NCI-H460 (cell line): ENCODE measurements at places on chromosomes 16 and 17.

DNA sequence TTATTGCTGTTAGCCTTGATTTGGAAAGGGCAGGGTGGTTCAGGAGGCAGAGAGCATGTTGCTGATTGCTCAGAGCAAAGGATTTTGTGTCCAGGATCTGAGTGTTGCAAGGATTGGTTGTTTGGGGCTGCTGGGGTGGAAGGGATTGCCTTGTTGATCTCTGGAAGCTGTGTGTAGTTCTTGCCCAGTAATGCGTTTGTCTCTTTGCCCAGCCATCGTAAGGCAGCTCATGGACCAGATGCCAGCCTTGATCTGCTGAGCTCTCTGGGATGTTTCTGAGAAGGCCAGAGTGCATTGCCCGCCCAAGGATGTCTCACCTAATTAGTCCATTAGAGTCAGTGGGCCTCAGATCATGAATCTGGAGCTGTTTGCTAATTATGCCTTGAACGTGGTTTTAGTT is 33.6 kb downstream of the NKD1 start:
- no peak for DNase-seq

GRCh38 chr16:83400234-83400633 is 407.5 kb upstream of the HSBP1 start:
- no peak for DNase-seq

DNA sequence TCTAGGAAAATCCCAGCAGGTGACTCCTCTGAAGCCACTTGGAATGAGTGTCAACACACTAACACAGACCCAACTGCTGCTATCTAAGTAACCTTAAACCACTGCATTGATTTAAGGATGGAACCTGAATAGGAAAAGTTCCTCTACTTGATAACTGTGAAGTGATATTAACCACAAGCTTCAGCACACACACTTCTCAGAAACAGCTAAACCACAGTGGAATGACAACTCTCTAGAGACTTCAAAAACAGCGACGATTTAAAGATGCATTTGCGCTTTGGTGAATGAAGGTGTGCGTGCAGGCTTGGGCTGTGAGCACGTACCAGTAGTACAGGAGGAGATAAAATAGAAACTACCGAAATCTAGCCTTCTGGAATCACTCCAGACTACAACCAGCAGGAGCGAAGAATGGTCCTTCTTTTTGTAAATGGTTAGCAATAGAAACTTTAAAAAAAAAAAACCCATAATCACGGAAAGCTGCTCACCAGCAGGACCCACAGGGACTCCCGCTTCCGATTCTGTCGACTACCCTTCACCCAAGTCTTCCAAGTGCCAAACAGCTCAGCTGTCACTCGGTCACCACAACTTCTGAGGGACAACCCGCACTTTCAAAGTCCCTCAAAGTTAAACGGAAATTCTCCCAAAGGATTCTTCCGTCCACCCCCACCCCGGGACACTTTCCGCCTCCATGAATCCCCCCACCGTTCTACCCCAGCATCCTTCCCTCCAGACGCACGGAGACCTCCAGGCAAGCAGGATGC is 137.7 kb upstream of the CORO6 start:
- DNase-seq, result no peak

DNA sequence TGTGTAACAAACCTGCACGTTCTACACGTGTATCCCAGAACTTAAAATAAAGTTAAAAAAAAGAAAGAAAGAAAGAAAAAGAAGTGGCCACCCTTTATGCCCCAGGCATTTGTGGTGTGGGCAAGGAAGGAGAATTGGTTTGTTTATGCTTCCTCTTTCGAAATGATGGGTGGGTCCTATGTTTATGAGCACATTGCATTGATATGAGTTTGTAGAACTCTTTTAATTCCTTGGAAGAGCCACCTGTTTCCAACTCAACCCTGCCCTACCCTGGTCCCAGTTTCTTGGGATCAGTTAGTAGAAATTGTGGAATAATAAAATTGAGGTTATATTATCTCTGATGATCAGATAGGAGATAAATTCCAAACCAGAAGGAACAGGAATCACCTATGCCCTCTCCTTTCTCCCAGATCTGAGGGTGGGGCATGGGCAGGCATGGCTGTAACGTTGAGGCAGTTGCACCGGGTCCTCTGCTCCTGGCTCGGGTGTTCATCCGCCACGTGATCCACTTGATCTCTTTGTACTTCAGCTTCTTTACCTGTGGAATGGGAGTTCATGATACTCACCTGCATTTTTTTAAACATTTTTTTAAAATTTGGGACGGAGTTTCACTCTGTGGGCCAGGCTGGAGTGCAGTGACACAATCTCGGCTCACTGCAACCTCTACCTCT is 15.9 kb downstream of the CHAD start:
- no peak for DNase-seq

GRCh38 chr16:89565506-89566372 is 5.3 kb downstream of the RPL13 start:
- DNase-seq, result no peak

- no peak for DNase-seq
Measured at GRCh38 chr16:50505714-50506542, 42.3 kb upstream of the NKD1 start.

GRCh38 chr17:19570544-19571062 is 36.9 kb downstream of the SLC47A1 start:
- no peak for DNase-seq
